ENCODE measurements at places on chromosomes 5 and 9.

DNA sequence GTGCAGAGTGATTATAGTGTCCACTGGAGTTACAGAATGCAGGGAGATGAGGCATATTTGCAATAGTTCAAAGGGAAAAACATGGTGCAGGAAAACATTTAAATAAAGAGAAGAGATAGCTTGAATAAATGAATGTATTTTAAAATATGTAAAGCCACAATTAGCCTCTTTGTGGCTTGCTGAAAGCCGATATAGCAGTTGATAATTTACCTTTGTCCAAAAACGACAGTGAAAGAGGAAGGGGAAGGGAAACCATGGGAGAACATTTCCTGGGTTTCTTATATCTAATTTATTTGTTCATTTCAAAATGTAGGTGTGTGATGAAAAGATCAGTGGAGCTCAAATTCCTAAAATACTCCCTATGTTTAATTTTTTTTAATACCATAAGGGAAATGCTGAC lies 156.1 kb downstream of the DENND1A start:
- no peak for DNase-seq

- DNase-seq: no peak
These were observed 136.3 kb downstream of the ADAMTS16 start for GRCh38 chr5:5276430-5276829.

DNA sequence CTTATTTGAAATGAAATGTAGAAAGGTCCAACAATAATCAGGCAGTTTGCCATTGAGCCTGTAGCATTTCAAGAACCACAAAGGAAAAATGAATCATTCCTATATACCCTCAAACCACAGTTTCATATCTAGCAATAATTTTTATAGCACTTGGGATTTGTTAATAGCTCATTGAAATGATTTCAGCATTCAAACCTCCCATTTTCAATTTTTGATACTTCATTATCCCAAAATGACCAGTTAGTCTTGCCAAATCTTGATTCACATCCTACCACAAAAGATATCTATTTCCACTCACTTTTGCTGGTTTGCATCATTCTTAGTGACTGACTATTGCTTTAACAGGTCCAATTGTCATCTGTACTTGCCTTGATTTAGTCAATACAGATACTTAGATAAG lies 790.1 kb downstream of the TLE1 start:
- no peak for DNase-seq

DNA sequence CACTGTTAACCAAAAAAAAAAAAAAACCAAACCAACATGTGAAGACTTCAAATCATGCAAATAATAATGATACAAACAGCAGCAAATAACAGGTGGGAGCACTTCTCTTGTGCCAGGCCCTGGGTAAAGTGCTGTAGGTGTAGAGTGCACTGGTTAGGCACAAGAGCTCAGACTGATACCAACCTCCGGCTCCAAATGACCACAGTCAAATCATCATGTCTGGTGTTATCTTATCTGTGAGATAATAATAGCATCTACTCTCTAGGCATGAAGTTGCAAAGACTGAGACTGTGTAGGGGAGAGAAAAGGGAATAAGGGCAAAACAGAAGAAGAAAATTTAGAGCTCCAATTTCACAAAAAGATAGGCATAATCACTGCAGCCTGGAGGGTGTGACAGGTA lies 159.5 kb downstream of the ARL15 start:
- DNase-seq: no peak

DNA sequence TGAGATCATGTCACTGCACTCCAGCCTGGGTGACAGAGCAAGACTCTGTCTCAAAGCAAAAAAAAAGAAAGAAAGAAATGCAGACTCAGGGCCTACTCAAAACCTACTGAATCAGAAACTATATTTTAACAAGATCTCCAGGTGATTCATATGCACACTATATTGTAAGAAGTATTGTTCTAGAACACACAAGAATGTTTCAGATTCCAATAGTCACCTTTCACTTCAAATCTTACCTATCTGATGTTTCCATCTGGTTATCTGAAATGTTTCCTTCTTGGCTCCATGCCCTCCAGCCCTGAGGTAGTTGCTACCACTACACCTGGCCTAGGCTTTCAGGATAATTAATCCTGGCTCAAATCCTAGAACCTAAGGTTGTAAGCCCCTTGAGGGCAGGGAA lies 36.8 kb upstream of the SNX2 start:
- DNase-seq: no peak

Measured in activated CD4-positive, CD25-positive, alpha-beta regulatory T cell (primary cell).